ENCODE measurements at places on chromosomes 13 and 19.
A peak's percentile ranks its signal among the peaks of the same experiment; 100 is the strongest.

GRCh38 chr13:27171244-27171826, at the start of gene USP12:
USP12 (minus strand) TSS chr13:27171811; CDS start chr13:27171639, 172 bp downstream.
- DNase-seq: peak; percentile 19

DNA sequence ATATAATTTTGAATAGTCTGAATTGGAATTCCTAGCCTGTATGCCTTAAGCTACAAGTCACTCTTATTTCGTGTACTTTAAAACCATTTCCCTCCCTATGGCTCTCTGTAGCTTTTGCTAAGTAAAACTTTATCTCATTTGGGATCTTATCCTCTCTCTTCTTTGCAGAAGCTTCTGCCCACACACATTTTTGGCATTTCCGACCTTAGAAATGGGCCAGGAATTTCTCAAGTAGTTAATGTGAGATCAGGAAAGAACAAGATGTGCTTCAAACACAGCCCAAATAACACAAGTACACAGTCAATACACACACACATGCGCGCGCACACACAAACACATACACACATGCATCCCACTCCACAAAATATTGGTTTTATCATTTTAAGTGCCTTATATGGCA, 931.0 kb upstream of the MIR17HG start:
- no peak for DNase-seq

DNA sequence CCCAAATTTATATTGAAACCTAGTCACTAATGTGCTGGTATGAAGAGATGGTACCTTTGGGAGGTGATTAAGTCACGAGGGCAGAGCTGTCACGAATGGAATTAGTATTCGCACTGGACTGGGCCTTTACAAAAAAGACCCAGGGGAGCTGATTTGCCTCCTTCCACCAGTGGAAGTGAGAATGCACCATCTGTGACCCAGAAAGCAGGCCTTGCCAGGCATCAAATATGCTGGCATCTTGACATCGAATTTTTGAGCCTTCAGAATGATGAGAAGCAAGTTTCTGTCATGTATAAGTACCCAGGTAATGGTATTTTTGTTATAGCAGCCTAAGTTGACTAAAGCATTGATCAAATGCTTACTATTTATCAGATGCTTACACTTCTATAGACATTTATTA, 373.6 kb downstream of the FGF14 start:
- no peak for DNase-seq

DNA sequence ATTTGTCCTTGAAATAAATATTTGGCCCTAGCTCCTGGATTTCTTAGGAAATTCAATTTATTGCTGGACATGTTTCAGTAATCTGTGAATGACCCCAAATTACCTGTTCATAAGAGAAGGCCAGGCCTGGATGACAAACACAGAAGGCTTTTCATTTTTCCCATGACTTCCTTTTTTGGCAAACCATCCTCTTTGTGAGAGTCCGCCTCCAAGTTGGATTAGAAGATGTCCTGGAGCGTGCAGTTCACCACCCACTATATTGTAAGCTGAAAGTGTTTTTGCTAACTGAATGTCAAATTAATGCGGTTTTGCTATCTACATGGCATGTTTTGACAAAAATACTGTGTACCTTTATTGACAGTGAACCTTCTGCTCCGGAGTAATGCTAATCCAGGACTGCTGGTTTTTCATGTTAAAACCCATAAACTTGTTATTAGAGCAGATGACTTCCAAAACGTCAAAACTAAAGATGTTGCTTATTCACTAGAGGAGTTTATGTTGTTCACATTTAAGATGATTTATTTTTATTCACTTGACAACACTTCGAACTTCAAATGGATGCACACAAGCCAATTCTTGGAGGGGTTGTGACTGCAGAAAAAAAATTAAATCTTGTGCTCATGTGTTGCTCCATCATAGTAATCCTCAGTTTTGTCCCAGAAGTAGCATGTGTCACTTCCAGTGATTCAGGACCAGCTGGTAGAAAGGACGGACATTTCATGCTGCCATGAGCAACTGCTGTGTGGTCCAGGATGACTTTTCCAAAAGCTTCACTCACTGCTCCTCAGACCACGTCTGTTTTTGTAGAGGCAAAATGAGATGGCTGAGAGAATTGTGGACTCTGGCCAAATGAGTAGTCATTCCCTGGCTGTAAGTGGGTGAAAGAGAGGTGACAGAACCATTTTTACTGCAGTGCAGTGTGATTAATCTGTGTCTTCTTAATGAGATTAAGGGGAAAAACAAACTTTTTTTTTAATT, 71.0 kb downstream of the ITGBL1 start:
- DNase-seq: no peak

DNA sequence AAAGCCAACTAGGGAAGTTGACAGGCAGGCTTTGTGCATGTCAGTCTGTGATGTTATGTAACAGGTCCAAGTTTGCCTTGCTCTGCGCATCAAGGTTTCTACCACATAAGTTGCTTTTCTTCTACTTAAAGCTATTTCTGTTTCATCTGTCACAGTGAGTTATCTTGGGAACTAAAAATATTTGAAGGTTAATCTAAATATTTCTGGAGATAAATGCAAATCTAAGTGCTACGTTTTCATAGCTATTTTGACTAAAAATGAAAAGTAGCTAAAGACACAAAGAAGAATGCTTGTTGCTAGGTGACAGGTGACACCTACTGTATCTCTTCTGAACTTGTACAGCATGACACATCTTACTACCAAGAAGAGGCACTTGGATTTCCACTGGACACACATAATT, 135.6 kb downstream of the KLF12 start:
- DNase-seq: no peak

DNA sequence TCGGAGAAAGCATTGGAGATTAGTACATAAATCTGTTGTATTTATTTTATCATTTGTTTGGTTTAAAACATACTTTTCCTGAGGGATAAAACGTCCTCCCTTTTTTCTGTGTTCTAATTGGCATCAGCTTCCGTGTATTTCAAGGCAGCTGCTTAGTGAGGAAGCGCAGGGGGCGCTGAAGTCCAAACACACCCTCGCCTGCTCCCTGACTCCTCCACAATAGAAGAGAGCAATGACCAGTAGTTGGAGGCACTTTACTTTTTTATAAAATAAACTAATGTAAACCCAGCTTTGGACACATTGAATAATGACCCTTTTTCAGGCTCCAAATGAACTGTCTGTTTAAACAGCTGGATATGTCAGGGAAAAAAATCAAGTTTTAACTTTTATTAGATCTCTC, 79.9 kb downstream of the RNASEH2B start:
- no peak for DNase-seq

- DNase-seq: no peak
Observed at GRCh38 chr13:64723724-64724123, 2506.4 kb downstream of the PCDH9 start.

DNA sequence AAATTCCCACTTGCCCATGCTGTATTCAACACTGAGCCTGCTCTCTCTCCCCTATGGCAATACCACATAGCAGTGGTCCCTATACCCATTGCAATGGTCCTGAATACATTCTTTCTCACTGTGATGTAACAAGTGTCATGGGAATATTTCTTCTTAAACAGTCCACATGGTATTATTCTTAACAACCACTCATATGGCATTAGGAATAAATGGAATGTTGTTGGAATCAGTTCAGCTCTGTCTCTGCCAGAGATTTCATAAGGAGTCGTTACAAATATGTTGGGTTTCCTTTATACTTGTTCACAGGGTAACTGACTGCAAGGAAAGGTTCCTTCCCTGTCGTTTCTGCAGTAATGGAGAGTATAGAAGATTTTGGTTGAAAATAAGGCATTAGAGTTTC, 128.3 kb upstream of the SPATA13 start:
- no peak for DNase-seq

DNA sequence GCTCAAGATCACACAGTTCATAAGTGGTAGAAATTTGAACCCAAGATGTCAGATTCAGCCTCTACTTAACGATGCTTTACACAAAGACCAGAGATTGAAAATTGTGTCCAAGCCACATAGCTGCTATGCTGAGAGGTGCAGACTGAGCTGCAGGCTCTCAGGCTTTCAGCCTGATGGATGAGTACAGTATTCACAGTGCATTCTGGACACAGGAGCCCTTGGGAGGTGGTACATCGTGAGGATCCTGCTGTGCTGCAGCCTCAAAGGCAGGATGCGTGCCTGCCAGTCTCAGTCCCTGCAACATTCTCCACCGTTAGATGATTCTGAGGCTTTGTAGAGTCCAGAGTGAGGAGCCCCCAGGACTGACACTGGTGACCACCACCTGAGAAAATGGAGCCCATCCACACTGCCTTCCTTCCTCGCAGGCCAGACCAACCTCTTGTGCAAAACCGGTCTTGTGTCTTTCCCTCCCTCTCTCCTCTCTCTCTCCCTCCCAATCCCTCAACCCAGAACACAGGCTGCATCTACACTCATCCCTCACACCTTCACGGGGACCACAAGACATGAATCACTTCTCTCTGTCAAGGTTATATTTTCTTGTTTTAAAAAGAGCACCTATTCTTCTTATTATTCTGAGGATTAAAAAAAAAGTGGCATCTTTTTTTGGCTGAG, 203.4 kb upstream of the ZNF507 start:
- no peak for DNase-seq

DNA sequence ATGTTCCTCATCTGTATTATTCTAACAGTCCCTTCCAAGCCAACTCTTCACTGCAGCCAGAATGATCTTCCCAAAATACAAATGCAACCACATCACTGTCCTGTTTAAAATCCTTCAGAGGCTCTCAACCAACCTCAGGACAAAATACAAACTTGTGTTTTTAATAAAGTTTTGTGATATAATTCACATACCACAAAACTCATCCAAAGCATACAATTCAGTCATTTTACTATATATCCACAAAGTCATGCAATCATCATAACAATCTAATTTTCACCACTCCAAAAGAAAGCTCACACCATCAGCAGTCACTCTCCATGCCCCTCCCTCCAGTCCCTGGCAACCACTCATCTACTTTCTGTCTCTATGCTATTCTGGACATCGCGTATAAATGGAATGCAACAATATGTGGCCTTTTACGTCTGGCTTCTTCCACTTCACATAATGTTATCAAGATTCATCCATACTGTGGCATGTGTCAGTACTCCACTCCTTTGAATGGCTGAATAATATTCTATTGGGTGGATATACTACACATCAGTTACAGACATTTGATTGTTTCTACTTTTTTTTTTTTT, 81.7 kb upstream of the DOCK9 start:
- no peak for DNase-seq

DNA sequence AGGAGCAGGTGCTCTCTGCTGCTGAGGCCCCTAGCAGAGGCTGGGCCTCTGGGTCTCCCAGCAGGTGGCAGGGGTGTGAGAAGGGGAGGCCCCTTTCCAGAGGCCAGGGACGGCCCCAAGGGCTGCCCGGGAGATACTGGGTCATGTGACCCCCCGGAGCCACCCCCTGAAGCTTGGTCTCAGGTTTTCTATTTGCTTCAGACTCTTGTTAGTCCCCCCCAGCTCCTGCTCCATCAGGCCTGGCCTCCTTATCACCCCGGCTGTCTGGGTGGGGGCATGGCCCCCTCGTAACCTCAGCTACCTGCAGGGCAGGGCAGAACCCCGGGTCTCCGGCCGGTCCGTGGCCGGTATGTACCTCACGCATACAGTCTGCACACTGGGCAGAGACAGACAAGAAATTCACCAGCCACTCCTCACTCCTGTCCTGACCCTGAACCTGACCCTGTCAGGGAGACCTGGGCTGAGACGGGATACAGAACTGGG, 13.2 kb upstream of the TCF3 start:
- no peak for DNase-seq

DNA sequence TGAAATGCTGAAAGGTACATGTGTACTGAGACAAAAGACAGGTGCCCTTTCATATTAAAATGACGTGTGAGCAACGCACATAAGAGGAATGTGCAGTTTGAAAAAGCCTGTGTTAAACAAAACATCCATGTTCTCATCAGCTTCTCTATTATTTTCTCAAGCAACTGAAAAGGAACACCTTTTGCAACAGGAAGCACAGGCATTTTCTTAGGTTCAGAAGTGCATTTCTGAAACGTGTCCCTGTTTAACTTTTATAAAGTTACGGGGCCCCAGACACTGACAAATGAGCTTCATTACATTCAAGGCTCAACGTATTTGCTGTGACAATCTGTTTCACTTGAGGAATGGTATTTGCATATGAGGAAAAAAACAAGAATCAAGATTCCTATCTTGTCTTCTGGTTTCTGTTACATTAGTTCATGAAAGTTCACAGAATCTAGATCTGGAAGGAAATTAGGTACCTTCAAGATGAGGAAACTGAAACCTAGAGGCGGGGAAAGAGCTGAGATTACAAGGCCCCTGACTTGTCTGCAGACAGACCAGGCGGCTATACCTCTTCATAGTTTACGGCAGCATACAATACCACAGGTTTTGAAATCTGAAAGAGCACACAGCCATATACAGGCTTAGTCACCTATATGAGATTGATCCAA, 431.7 kb downstream of the KLF12 start:
- DNase-seq: no peak

GRCh38 chr19:46660551-46661019, 397 bp downstream of the DACT3 start:
- no peak for DNase-seq

DNA sequence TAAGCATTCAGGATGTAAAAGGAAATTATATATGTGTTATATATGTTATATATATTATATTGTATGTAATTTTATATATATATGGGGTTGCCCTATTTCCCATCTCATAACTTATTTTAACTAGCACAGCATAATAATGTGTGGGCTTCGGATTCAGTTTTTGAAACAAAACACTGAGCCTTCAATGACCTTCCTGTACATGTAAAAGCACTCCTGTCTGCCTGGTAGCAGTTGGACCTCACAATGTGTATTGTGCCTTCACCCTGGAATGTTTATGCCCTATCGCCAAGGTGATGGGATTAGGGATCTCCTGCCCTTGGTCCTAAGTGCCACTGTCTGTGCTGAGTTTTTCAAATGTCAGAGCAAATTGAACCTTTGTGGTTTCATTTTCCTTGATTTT, 968.8 kb downstream of the TUBA3C start:
- no peak for DNase-seq

GRCh38 chr19:42532891-42533290, 4.6 kb upstream of the CEACAM1 start:
- no peak for DNase-seq

- DNase-seq: no peak
Observed at GRCh38 chr13:59103004-59103768, 1060.5 kb downstream of the DIAPH3 start.

GRCh38 chr13:71380191-71380590, 486.8 kb downstream of the DACH1 start:
- no peak for DNase-seq

DNA sequence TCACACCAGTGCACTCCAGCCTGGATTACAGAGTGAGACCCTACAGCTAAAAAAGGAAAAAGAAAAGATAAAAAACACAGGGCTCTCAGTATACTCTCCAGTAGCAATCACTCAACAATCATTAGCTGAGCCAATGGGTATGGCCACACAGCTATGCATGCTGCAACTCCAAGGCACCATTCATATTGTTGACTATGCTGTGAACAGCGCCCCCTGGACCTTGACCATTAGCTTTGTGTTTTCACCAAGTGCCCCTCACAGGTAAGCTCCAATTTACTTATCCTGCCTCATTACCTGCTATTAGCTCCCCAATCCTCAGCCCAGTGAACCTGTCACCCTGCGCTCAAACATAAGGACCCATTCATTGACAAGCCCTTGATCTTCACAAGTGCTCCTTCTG, 35.8 kb downstream of the ZIC5 start:
- DNase-seq: no peak

Data from stimulated activated CD8-positive, alpha-beta memory T cell treated with anti-CD3 and anti-CD28 coated beads, Interleukin-15, amount 100 ng/mL, for 48 hours (primary cell).